Stimulated activated CD8-positive, alpha-beta memory T cell treated with anti-CD3 and anti-CD28 coated beads, Interleukin-12 subunit alpha, Interleukin-12 subunit beta, amount 100 ng/mL, for 1 hour (primary cell): ENCODE measurements at places on chromosomes 16 and 17.

GRCh38 chr17:42325026-42325425 is 36.7 kb downstream of the STAT5A start:
- no peak for DNase-seq

DNA sequence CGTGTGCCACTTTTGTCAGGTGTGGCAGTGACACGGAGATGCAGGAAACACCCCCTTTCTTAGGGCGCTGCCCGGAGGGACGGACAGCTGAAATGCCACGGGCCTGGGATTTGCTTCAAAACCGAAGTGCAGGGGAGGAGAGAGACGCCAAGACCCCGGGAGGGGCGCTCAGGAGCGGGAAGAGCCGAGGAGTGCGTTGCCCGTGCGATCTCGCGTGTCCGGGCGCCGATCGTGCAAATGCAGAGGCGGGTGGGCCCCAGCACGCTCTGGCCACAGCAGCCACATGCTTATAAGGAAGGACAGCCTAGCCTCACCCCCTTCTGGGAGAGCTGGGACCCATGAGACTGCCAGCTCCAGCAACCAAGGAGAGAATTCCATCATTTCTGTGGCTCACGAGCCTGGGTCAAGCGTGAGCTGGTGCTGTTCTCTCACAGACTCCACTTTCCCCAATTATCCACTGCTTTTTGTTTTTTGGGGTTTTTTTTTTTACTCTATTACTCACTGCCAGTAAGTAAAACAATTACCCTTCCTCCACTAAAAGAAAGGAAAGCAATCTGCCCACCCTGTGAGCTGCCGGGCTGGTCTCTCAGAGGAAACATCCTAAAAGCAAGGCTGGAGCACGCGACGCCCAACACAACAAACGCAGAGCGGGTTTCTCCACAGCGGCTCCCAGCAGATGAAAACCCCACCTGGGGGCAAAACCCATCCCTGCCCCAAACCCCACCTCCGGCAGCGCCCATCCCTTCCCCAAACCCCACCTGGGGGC is 27.2 kb upstream of the C16orf95 start:
- DNase-seq, result no peak

- no peak for DNase-seq
Observed at GRCh38 chr16:3112058-3112880, at the start of gene ZNF205. ZNF205 (plus strand) TSS chr16:3112586; CDS start chr16:3113431, 845 bp downstream.

- no peak for DNase-seq
Observed at GRCh38 chr17:1727876-1728630, 3.5 kb downstream of the WDR81 start.

- no peak for DNase-seq
Observed at GRCh38 chr17:48159232-48159631, 51.7 kb downstream of the SNX11 start.

GRCh38 chr17:48486557-48486956 is 44.3 kb downstream of the HOXB1 start:
- DNase-seq, result no peak

- DNase-seq, result no peak
Observed at GRCh38 chr17:35877345-35878029, 2.7 kb downstream of the CCL5 start.

GRCh38 chr16:11743308-11744074 is 834 bp upstream of the TXNDC11 start:
- DNase-seq, result no peak

- DNase-seq, result no peak
Observed at GRCh38 chr17:76014925-76015261, 12.2 kb downstream of the EVPL start.

GRCh38 chr16:10922328-10923145 is 19.7 kb downstream of the DEXI start:
- DNase-seq, result no peak

DNA sequence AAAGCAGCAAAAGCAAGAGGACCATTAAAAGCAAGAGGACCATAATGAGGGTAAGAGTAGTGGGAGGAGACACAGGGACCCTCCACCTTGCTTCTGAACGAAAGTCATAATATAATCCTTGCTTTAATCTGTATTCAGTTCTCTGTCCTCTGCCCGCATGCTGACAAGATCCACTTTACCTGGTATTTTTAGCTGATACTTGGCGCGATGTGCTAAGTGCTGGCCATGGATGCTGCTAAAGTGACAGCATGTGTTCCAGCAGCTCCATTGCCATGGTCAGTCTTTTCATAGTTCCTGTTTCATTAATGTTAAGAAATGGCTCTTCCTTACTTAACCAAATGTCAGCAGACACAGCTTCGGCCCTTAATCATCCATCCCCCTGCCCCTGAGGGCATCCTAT is 86.8 kb downstream of the CA10 start:
- DNase-seq, result no peak

DNA sequence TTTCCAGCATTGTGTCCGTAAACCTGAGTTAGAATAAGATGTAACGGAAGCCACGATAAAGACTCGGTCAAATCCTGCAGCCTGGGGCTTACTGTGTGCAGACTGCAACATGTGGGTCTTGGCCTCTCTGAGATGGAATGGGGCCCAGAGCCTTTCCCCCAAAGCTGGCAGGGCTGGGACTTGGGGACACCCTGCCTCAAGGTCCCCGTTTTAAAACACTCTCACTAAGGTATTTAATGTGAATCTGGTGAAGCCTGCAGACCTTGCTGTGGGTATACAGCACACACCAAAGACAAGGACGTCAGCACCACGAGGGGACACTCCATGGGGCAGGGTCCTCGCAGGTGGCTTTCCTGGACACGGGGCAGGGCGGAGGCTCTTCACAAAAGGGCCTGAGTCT is 2.1 kb downstream of the NDUFAF8 start:
- no peak for DNase-seq

GRCh38 chr16:71217506-71217905 is 13.0 kb downstream of the HYDIN start:
- no peak for DNase-seq

DNA sequence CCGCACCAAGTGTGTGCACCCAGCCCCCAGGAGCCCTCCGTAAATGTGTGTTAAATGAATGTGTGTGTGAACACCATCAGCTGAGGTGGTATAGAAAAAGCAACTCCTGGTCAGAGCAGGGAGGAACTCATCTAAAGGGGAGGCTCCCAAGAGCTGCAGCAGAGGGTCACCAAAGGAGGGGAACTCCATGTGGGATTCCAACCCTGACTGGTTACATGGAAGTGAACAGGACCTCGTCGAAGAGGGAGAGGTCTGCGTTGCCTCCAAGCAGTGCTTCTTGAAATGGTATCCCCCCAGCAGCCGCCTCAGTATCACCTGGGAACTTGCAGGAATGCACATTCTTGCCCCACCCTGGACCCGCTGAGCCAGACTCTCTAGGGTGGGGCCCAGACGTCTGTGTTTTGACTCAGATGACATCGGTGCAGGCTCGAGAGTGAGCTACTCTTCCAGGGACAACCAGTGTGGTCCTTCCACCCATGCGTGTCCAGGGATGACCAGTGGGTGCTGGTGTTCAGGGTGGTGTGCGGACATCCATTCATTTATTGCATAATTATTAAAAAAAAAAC is 30.8 kb downstream of the ADCY9 start:
- DNase-seq, result no peak

- peak; percentile 34 for DNase-seq
Observed at GRCh38 chr16:27405546-27406451, 3.8 kb downstream of the IL21R start.

DNA sequence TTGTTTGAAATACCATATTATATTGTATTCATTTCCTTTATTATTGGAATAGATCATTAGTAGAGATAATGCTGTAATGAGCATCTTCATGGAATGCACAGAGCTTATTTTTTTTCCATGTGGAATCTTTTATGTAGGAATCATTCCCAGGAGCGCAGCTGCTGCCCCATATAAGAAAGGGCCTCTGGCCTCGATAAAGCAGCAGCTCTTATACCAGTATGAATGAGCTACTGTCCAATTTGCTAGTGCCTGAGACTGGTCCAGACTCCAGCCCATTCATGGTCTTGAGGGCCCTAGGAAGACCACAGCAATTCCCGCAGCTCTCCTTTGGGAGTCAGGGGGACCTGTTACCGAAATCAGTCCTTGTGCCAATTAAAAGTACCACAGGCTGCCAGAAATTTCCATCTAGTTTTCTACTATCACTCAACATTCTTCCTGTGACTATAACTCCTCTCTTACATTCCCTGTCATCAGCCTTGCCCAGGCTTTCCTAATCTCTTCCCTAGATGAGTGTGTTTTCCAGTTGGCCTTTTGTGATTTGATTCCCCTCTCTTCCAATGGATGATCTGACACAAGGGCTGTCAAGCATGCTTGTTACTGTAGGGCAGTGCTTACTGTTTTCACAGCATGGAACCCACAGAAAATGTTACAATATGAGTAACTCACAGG is 1.9 kb downstream of the ZNF843 start:
- no peak for DNase-seq

- no peak for DNase-seq
Observed at GRCh38 chr16:11329071-11329491, 16.2 kb upstream of the RMI2 start.

- no peak for DNase-seq
Observed at GRCh38 chr16:20803561-20804214, 2.6 kb downstream of the ERI2 start.

DNA sequence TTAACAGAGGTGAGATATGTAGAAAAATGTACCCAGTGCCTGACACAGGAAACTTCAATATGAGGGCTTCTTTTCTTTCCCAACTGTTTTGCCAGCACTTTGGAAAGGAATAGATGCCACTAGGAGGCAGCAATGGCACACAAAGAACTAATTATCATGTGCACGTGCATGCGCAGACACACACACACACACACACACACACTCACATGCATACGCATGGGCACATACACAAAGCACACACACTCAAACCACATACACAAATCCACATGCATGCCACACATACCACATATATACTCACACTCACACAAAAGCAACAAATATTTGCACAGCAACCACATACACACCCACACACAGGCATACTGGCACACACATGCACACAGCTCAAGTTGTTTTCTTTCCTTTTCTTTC is 8.8 kb upstream of the CEP112 start:
- peak; percentile 18 for DNase-seq

DNA sequence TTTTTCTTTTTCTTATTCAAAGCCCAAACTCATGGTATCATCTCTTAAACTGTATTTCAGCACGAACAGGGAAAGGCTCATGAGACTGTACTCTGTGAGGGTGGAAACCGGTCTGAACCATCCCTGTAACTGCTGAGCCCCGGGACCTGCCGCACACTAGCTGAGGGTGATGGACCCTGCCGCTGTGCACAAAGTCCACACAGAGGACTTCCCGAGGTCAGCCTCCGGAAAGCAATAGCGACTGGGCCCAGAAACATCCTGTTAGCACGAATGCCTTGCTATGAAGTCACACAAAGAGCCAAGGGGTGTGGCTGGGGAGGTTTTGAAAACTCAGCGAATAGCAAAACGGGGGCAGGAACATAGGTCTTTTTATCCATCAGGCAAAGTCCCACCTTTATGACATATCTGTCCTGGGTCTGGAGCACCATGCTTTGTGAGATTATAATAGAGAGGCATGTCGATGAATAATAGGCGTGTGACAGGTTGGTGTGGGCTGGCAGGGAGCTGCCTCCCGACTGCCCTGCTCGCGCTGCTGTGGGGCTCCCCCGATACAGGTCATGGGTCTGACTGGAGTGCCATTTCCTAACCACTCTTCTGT is 33.4 kb downstream of the CDK5R1 start:
- DNase-seq, result no peak

- no peak for DNase-seq
Observed at GRCh38 chr17:55625521-55625920, 97.1 kb downstream of the TMEM100 start.

- DNase-seq, result no peak
Observed at GRCh38 chr17:37532756-37533155, 43.1 kb downstream of the DUSP14 start.

DNA sequence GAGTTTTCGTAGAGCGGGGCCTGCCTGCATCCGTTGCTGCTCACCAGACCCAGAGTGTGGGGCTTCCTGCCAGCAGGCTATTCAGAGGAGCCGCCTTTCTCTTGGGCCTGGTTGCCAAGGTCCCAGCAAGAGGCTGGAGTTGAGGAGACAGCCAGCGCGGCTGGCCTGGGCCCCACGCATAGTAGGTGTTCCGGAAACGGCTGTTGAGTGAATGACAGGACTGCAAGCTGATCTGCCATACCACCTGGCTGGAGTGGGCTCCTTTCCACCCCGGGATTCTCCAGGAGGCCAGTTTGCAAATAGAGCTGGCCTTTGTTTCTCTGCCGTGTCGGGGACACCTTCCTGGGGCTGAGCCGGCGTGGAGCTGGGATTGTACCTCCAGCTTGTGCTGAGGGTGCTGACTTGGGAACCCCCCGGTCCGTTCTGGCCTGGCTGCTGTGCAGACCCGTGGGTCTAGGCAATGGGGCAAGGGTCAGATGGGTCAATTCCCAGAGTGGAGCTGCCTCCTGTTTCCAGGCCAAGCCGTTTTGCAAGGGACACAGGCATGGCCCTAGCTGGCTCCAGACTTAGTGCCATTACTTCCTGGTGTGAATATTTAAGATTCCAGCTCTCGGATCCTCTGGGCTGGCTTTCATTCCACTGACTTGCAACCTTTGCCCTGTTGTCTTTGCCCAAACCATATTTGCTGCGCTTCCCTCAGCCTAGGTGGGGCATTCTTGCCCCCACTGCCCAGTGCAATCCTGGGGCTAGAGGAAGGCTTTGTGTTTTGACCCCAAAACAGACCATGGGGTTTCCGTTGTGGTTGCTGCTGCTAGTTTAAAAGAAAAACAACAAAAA is 68.8 kb downstream of the CMIP start:
- DNase-seq, result no peak

- DNase-seq, result no peak
Observed at GRCh38 chr16:52547834-52548215, 882 bp upstream of the TOX3 start.

- DNase-seq, result no peak
Observed at GRCh38 chr17:17027442-17028058, 14.7 kb upstream of the MPRIP start.

DNA sequence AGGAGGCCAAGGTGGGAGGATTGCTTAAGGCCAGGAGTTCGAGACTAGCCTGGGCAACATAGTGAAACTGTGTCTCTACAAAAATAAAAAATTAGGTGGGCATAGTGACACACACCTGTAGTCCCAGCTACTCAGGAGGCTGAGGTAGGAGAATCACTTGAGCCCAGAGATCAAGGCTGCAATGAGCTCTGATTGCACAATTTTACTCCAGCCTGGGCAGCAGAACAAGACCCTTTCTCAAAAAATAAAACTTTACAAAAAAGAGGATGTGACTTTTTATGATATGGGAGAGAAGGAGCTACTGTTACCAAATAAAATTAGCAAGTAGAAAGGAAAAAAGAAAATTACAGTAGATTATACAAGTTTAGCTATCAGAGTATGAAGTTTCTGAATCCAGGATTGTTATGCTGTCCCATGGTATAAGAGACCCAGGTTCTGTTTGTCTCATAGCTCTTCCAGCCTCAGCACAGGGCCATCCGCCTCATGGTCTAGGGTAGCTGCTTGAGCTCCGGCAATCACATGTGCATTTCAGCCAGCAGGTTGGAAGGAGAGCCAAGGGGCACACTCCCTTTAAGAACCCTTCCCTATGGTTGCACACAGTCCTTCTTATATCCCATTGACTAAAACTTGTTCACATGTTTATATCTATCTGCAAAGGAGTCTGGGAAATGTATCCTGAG is 13.5 kb downstream of the EEF2K start:
- no peak for DNase-seq
